H54 (cell line): ENCODE measurements at places on chromosomes 1 and 21.

- peak; percentile 62 for DNase-seq
Measured at GRCh38 chr1:227901906-227902640, 45.7 kb downstream of the WNT9A start.

GRCh38 chr1:30423570-30423969 lies 299.8 kb downstream of the MATN1 start:
- no peak for DNase-seq

- no peak for DNase-seq
Measured at GRCh38 chr1:163414778-163415177, 93.0 kb downstream of the NUF2 start.

- DNase-seq: peak; percentile 88
Measured at GRCh38 chr1:153608742-153609584, 4.0 kb downstream of the S100A16 start.

- no peak for DNase-seq
Measured at GRCh38 chr1:166083887-166084286, 82.9 kb downstream of the FAM78B start.

DNA sequence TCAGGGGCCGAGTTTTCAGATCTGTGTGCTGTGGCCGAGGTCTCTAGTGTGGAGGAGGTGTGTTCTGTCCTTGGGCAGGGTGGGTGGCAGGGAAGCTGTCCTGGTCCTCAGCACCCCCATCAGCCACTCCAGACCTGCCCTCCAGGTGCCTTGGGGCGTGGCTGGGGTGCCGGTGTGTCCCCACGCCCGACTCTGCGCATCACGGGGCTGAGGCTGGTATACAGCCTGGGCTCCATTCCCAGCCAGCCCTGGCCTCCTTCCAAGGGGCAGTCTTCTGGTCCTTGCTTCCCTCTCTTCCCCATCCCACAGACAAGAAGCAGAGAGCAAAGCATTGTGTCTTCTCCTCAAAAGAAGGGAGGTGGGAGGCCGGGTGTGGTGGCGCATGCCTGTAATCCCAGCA lies 4.0 kb downstream of the SAMD11 start:
- DNase-seq: no peak

DNA sequence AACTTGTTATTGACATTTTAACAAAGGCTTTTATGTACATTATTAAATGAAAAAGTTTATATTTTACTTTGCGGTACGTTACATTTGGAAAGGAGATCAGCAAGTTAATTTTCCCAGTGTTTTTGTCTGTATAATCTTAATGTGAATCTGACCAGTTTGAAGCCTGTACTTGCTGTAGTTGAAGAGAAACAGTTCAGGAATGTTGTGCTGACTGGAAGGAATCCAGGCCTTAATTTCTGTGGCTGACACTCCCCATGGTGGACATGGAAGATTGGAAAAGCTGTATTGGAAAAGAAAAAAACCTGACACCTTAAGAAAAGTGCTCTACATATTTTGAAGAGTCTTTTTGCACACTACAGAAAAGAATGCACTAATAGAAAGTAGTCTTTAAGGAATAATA lies 15.5 kb downstream of the LEPR start:
- no peak for DNase-seq

DNA sequence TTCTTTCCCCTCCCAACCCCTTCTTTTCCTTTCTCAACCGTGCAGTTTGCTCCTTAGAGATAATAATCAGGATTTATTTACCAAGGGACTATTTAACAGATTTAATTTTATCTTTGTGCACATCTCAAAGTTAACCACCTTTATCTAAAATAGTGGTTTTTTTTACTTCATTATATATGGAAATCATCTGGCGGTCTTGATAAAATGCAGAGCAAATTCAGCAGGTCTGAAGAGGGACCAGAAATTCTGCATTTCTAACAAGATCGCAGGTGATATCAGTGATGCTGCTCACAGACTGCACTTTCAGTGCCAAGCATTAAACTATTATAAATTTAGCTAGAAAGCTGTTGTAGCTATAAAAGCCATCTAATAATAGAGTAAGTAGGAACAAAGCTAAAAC lies 83.4 kb upstream of the NEGR1 start:
- DNase-seq: no peak

- no peak for DNase-seq
Measured at GRCh38 chr1:159076438-159077119, at the start of gene AIM2. Gene AIM2 (minus strand): TSS chr1:159076766. CDS start chr1:159073499, 3,267 bp downstream.

GRCh38 chr1:45803299-45803780 lies at the start of gene MAST2:
Gene MAST2 (plus strand): TSS chr1:45803612. CDS start chr1:45803896, 284 bp downstream.
- DNase-seq: peak; percentile 85

DNA sequence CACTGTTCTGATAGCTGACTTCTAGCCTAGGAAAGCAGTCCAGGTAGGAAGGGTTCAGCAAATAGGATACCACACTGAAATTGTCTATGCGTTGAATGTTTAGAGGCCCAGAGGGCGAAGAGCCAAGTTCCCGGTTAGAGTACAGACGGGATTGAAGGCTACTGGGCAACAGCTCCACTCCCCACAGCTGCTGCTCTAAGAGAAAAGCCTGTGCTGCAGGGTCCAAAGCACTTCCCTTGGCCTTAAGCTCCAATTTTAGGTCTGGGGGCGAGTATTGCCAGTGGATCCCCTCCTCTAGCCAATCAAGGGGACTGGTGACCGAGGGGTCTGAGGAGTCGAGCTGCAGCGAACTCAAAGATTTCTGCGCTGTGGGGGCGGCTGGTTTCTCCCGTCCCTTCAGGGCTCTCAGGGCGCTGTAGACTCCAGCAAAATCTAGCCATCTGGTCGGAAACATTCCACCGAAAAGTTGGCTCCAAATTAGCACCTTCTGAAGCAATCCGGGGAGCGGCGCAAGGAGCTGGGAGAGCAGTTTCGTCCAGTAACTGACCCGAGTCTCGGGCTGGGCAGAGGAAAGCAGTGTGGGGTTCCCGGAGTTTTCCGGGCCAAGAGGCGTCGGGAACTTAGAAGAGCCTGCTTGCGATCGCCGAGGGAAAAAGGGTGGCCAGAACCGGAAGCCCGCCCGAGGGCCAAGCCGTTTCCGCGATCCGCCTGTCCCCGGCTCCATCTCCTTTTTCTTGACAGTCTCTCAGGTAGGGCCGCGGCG lies 748 bp downstream of the PPP1R15B start:
- DNase-seq: peak; percentile 27

DNA sequence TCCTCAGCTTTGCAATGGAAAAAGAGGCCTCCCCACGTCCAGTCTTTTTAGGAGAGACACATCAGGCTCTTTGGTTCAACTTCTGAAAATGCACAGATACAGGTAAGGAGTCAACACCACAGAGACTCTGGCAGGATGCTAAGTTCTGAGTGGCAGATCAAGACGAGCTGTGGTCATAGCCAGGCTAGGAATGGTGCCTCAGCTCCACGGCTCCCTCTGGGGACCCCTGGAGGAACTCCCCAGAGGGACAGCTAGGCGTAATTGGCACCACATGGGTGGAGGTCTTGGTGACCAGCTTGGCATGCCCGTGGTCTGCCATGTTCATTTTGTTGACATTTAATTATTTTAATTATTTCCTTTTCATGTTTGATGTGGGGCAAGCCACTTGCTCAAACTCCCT lies 206.1 kb downstream of the KAZN start:
- DNase-seq: peak; percentile 12

GRCh38 chr1:155910621-155911121 lies 478 bp downstream of the RIT1 start:
- DNase-seq: peak; percentile 47
